ENCODE measurements at places on chromosomes 11 and 22.

DNA sequence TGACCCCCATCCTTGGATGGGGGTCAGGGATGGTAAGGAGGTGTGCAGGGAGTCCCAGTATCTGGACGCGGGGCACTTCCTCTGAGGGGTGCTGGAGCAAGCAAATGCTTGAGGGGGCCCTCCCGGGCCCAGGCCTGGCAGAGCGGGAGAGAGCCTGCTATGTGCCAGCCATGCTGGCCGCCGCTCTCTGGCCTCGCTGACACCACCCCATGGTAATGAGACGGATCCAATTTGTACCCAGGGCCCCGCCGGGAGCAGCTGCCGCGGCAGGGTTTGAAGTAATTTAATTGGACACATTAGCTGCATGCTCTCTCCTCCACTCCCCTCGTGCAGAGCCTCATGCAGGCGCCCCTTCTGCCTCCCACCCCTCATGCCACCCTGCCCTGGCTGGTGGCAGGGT, 6.3 kb downstream of the SYT7 start:
- no peak for DNase-seq

- DNase-seq, result no peak
Measured at GRCh38 chr11:2259466-2259830, 10.9 kb downstream of the ASCL2 start.

- no peak for DNase-seq
Measured at GRCh38 chr11:131064373-131064991, 148.2 kb upstream of the SNX19 start.

DNA sequence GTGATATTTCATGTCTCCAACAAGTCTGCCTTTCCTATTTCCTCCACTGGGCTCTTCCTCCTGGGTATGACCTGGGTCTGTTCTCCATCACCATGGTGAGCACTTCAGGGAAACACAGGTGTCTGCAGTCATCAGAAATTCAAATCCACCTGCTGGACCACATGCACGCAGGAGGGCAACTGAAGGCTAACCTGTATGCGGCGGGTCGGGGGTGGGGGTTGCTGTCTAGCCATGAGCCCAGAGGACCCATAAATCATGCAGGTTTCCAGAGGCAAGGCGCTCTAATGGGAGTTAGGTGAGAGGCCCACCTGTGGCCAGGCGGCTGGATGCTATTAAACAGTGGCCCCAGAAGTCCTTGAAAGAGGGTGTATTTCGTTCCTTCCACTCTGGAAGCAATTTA, 11.1 kb upstream of the PAMR1 start:
- no peak for DNase-seq

- no peak for DNase-seq
Measured at GRCh38 chr11:28442131-28442530, 333.9 kb downstream of the METTL15 start.

GRCh38 chr11:29100967-29101366, 915.9 kb downstream of the KCNA4 start:
- no peak for DNase-seq

- DNase-seq, result no peak
Measured at GRCh38 chr11:93537767-93538261, 5.4 kb downstream of the SMCO4 start.

- no peak for DNase-seq
Measured at GRCh38 chr22:19321757-19322156, 30.2 kb upstream of the CLTCL1 start.

DNA sequence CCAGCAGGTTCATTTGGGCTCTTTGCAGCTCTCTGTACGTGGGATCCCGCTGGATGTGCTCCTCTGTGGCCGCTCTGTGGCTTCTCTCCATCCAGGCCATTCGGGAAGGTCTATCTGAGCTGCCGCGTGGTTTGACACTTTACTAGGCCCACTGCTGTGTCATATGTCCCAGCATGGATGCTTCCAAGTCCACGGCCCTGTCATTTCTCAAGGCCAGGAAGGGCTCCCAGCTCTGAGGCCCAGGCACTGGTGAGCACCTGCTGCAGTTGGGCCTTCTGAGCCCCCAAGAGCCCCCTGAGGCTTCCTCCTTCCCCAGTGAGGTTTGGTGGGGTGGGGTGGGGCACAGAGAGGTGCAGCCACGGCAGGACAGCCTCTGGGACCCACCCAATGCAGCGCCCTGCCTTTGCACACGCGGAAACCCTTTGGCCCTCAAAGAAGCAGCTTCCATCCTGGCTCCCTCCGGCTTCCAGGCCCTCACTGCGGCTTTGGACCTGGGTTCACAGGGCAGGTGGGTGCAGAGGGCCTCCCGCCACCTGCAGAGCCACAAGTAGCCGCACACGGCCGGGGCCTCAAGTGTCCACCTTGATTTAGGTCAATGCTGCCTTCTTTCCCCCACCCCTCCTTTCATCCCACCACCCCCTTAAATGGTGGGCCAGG, 44.5 kb upstream of the FGF3 start:
- no peak for DNase-seq

DNA sequence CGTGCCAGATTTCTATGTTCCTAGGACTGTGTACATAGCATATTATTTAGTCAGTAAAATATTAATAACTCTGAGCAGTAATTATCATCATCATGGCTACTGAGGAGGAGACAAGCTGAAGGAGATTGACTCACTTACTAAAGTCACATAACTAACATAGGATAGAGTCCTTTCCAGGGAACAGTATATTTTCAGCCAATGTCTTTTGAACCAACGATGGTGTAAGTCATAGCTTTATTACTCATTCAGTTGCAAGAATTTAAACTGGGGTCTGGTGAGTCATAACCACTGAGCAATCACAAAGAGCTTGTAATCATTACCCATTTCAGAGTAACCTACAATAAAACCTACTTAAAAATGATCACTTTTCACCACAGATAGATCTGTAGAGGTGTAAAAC, 1564.8 kb upstream of the TENM4 start:
- DNase-seq, result no peak

DNA sequence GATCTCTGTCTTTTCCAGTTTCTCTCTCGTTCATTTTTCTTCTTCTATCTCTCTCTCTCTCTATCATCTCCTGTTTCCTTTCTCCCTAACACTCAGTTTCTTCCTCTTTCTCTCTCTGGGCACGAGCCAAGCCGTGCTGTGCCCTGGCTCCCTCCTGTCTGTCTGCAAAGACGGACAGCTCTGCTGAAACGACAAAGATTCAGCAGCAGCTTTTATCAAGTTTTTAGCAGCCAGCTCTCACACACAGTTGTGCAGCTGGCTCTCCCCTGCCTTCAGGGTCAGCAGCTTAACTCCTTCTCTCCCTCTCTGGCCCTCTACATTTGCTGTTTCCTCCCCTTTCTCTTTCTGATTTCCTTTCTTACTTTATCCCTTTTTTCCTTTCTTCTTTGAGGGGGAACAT, 352.0 kb upstream of the MPPED2 start:
- no peak for DNase-seq
